Esophagus squamous epithelium (tissue), 5 donors: ENCODE measurements at places on chromosomes 2 and 18.

- no peak for DNase-seq
These were observed 847.6 kb upstream of the CELF4 start for GRCh38 chr18:38413193-38413592.

- DNase-seq, result no peak
These were observed 486.8 kb downstream of the PARD3B start for GRCh38 chr2:205032093-205032551.

- DNase-seq, result no peak
These were observed 20.6 kb downstream of the ATOH8 start for GRCh38 chr2:85774126-85774978.

DNA sequence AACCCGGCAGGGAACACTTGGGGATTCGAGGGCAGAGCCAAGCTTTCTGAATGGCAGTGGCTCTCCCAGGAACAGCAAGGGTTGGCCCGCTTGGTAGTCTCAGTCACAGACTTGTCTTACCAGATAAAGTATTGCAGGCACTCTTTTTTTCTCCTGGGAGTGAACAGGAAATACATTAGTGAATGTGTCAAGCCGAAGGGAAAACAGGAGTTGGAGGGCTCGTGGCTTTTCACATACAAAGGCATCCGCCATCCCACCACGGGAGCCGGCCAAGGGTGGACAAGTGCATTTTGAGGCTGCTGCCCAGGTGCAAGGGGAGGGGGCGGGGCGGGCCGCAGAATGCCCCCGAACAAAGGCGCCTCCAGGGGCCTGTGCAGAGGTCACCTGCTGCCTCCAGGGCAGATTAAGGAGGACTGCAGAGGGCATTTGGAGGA lies 163.3 kb upstream of the SIX3 start:
- DNase-seq, result no peak

GRCh38 chr18:3321133-3321812 lies 59.3 kb downstream of the MYL12B start:
- no peak for DNase-seq
